ENCODE measurements at places on chromosomes 1 and 21. TPM values are rescaled to one million over a fixed set of nuclear protein-coding genes. Genes with fewer than 3 reads are reported as not detected.

Gene CR1L
- 1.7 TPM for total RNA-seq

Gene COL24A1
- total RNA-seq, result 13.7 TPM

Gene MPL
- total RNA-seq, result not detected

Gene OR2L3
- not detected for total RNA-seq

Gene CA6
- not detected for total RNA-seq

Gene GNAT2
- total RNA-seq, result not detected

Gene GJA9
- total RNA-seq, result 0.16 TPM

Gene CELSR2
- 3.6 TPM for total RNA-seq

Gene CD160
- 1.0 TPM for total RNA-seq

Gene PPIAL4G
- total RNA-seq, result 0.05 TPM

Gene SELENON
- 24.6 TPM for total RNA-seq

Gene GBP5
- total RNA-seq, result 0.95 TPM

Gene OR2G6
- not detected for total RNA-seq

Gene GALE
- total RNA-seq, result 11.2 TPM

Gene HTR6
- not detected for total RNA-seq

Gene PRKAA2
- 19.5 TPM for total RNA-seq

Gene SPRR3
- 10.0 TPM for total RNA-seq

Gene MTMR11
- 20.9 TPM for total RNA-seq

Gene SMPDL3B
- total RNA-seq, result 0.42 TPM

Gene S1PR1
- total RNA-seq, result 32.6 TPM

Gene ADCY10
- 0.37 TPM for total RNA-seq

Gene AKT3
- total RNA-seq, result 94.3 TPM

Gene LCE1D
- total RNA-seq, result not detected

Gene PLA2G2F
- total RNA-seq, result 1.3 TPM

Gene GORAB
- 30.5 TPM for total RNA-seq

Gene SDC3
- 32.4 TPM for total RNA-seq

Gene CFAP141
- total RNA-seq, result not detected

Gene SOAT1
- total RNA-seq, result 19.6 TPM

Gene PLEKHN1
- 1.1 TPM for total RNA-seq

Gene PHGDH
- 51.3 TPM for total RNA-seq

Gene ORC1
- 2.7 TPM for total RNA-seq

Gene FAM131C
- not detected for total RNA-seq

Gene IFFO2
- total RNA-seq, result 4.3 TPM

Gene SLC35F3
- 0.32 TPM for total RNA-seq

Gene BMP8B
- total RNA-seq, result 1.6 TPM
